Muscle of leg (tissue), 16 donors: ENCODE measurements at places on chromosomes 7 and 10.

GRCh38 chr10:49373361-49373760 is 22.5 kb downstream of the DRGX start:
- no peak for DNase-seq

GRCh38 chr7:47461161-47461560 is 120.8 kb downstream of the TNS3 start:
- DNase-seq: peak; percentile 86

DNA sequence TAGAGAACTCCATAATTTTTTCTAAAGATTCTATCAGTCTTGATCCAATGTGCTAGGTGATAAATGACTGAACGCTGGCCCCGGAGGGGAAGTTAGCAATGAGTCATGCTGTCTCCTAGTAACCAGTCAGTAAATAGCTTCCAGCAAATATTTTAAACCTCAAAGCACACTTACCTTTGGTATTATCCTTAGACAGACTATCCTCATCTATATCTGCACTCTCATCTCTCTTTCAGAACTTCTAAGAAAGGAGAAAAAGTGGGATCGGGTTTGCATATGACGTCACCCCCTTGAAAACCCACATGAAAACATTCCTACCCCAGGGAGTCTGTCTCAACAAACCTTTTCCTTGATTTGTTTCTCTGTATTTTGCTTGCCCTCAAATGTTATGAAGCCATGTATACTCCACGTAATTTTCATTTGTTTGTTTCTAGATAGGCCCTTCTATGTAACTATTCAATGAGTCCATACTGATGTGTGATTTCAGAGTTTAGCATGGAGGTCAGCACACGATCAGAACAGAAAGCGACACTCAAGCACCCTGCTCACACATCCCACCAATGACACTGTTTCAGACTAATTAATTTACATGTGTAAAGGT is 174.9 kb upstream of the NRP1 start:
- peak; percentile 88 for DNase-seq

DNA sequence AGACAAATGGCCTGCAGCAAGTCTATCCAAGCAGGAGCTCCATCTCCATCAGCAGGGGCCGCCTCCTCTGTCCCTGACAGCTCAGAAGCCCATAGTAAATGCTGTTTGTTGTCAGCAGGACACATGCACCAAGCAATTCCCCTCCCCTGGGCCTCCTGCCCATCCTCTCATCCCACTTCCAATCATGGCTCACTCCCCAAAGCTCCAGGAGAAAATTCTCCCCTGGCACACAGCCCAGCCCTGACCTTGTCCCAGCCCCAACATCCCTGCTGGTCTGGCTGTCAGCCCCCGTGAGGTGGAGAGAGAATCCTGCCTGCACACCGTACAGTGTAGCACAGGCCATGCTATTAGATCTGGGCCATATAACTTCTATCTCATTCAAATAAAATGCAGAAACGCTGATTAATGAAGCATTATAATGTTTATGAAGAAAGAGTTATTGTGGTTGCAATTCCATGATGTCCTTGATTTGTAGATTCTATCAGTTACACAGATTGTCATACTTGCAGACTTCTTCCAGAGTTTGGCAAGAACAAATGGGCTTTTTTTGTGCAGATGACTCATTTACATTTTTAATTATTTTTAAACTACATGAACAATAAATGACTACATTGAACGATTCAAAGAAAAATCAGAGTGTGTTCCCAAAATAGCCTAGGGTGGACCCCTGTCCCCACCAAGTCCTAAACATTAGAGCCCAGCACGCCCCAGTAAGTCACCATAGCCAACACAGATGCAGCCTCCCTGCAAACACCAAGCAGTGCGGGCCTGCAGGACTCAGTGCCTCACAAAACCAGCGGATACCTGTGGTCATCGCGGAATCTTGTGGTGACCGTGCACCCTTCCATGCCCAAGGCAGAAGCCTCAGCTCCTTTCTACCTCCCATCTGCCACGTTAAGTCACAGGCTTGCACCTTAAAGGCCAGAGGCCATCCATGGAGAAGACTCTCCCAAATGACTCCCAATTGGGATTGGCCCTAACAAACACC is 70.1 kb downstream of the COBL start:
- peak; percentile 77 for DNase-seq

DNA sequence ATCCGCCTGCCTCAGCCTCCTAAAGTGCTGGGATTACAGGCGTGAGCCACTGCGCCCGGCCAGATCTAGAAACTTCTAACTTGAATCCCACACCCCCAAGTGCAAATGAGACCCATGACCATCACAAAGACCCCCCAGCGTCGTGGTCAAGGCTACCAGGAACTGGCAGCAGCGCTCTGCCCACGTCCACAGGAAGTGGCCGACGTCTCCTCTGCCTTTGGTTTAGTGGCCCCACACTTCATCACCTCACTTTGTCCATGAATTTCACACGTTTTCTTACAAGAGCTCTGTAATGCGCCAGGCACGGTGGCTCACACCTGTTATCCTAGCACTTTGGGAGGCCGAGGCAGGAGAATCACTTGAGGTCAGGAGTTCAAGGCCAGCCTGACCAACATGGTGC is 53.5 kb upstream of the TNRC18 start:
- no peak for DNase-seq

DNA sequence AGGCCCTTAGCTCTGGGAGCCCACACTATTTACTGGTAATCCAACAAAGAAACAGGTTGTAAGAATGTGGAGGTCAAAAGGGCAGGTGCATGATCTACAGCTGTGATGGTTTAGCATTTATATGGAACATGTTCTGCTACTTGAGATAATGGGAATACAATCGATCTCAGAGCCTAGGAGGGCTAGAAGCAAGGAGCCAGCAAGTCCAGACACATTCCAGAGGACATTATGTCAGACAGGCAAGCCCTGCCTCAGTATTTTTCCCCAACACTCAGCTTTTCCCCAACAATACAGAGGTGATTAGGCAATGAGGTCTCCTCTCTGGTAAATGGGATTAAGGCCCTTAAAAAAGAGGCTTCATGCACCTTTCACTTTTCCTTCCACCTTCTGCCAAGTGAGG is 21.4 kb upstream of the GNAT3 start:
- DNase-seq: no peak

DNA sequence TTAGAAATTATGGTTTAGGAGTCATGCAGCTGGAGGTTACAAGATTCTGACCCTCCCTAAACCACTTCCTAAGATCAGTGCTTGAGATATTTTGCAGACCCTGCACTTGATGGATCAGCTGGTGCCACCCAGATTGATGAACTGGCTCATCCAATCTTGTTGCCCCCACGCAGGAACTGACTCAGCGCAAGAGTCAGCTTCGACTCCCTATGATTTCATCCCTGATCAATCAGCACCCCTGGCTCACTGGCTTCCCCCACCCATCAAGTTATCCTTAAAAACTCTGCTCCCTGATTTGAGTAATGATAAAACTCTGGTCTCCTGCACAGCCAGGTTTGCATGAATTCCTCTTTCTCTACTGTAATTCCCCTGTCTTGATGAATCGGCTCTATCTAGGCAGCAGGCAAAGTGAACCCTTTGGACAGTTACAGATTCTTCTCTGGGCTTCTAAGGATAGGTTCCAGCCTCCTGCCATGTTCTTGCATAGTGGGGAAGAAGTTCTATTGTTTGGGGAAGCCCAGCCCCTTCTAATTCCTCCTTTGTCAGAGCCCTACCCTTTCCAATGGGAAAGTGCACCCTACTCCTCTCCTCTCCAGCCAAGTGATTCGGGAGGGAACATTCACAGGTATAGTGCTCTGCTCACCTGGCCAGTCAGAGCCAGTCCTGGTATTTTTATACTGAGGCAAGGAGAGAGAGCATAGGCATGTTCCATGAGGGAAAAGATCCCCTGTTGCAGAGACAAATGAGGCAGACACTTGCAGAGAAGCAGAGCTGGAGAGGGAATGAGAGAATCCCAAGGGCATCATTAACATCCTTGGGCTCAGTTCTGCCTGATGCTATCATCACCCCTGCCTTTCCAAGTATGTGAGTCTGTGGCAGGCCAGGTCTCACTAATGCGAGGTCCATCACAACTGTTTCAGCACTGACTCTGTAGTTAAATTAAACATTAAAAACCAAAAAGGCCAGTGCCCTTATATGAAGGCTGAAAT is 224.4 kb upstream of the GALNT17 start:
- no peak for DNase-seq

GRCh38 chr10:1190052-1190395 is 133.8 kb downstream of the WDR37 start:
- DNase-seq: no peak

GRCh38 chr10:11553773-11554381 is 57.6 kb downstream of the USP6NL start:
- DNase-seq: no peak
